ENCODE measurements at places on chromosomes 11 and 22. TPM values are rescaled to one million over a fixed set of nuclear protein-coding genes. Genes with fewer than 3 reads are reported as not detected.

Gene TRMU
- total RNA-seq = 71.8 TPM

Gene AMPD3
- 9.7 TPM for total RNA-seq

Gene C22orf23
- total RNA-seq = not detected

Gene TRIM3
- total RNA-seq = 30.0 TPM

Gene NPTXR
- total RNA-seq = 0.82 TPM

Gene MAJIN
- not detected for total RNA-seq

Gene OR52B4
- total RNA-seq = not detected

Gene C22orf42
- total RNA-seq = not detected

Gene FOLR1
- total RNA-seq = not detected

Gene SLC22A6
- not detected for total RNA-seq

Gene ZP1
- not detected for total RNA-seq

Gene HBE1
- not detected for total RNA-seq

Gene OR2D2
- total RNA-seq = 0.40 TPM

Gene BTG4
- not detected for total RNA-seq

Gene SYVN1
- total RNA-seq = 64.3 TPM

GRCh38 chr11:3201677-3202181 is 16.9 kb downstream of the MRGPRG start:
- no peak for DNase-seq

DNA sequence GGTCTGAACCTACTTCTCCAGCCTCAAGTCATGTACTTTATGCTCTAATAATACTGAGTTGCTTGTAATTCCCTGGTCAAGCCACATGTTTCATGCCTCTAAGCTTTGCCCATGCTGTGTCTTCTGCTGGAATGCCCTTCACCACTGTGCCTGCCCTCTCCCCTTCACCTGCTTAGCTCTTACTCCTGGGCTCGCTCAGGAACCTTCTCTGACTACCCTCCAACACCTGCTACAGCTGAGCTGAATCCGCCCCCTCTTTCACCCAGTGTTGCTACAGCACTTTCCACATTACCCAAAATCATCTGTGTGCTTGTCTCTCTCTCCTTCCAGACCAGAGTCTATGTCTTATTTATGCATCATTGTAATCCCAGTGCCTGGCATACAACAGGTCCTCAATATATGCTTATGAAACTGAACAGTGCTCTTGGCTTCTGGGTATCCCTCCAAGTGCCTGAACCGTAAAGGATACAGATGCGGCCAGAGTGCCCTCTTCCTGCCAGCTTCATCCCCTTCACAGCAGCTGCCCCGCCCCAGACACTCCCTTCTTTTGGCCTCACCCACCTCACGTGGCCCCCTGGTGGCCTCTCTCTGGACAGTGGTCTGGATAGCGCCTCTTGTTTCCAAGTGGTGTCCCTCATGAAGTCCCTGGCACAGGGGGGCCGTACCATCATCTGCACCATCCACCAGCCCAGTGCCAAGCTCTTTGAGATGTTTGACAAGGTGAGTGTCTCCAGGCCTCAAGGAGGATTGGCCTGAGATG is 7.1 kb downstream of the ABCG4 start:
- DNase-seq = peak; percentile 41

GRCh38 chr11:113014262-113015097 is 53.3 kb downstream of the NCAM1 start:
- no peak for DNase-seq

GRCh38 chr11:47906066-47906465 is 57.9 kb upstream of the NUP160 start:
- no peak for DNase-seq

GRCh38 chr22:29089507-29089906 is 16.7 kb downstream of the KREMEN1 start:
- no peak for DNase-seq

DNA sequence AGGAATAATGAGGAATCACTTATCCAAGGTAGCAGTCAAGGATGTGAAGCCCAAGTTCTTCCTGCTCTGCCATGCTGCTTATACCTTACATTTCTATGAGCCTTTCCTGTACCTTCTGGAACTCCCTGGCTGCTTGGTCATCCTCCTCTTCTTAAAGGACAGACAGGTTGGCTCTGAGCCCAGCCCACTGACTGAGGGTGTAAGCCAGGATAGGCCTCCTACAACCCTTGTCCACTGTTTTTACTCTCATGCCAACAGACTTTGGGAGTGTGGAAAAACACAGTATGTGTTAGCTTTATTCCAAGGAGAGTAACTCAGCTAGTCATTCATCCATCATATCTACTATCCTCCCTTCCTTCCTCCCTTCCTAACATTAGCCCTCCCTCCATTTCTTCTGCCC is 47.5 kb downstream of the IRAG1 start:
- no peak for DNase-seq

GRCh38 chr11:6431861-6432260 is 8.9 kb downstream of the HPX start:
- DNase-seq = no peak

DNA sequence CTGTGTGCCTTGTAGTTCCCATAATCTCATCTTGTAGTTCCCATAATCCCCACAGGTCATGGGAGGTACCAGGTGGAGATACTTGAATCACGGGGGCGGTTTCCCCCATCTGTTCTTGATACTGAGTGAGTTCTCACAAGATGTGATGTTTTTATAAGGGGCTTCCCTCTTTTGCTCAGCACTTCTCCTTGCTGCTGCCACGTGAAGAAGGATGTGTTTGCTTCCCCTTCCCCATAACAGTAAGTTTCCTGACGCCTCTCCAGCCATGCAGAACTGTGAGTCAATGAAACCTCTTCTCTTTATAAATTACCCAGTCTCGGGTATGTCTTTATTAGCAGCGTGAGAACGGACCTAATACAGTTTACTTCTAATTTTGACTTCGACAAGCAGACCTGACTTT is 14.0 kb upstream of the SMIM38 start:
- no peak for DNase-seq

GRCh38 chr11:119094816-119095065 is 6.9 kb downstream of the DPAGT1 start:
- peak; percentile 80 for DNase-seq

DNA sequence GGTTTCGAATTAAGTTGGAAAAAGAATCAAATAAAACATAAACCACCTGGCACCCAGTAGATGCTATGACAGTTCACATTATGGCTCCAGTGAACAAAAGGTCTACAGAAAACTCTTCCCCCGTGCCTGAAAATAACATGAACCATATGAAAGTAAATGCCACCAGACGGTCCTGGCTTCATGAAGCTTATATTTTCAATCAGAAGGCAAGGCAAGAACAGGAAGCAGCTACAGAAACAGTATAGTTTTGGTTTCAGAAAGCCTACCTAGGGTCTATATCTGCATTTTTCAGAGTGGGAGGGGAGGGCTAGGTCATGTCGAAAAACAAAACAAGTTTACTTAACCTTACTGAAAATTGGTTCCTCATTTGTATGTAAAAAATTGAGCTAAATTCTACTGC is 9.8 kb downstream of the RAB30 start:
- DNase-seq = no peak

DNA sequence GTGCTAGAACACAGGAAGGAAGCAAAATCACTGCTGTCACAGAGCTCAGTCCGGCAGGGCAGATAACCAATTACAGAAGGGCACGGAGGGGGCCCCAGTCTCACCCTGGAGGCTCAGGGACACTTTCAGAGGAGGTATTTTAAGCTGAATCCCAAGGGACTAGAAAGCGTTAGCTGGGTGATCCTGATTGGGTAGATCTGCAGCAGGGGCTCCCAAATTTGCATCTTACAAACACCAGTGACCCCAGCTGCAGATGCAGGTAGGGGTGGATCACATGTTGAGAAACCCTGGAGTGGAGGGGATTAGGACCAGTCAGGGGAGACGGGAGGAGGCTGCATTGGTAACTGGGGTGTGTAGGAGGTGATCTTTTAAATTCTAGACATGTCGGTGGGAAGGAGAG is 91.4 kb downstream of the CSNK2A3 start:
- DNase-seq = no peak

- no peak for DNase-seq
Measured at GRCh38 chr11:34706709-34707461, 86.0 kb downstream of the EHF start.

DNA sequence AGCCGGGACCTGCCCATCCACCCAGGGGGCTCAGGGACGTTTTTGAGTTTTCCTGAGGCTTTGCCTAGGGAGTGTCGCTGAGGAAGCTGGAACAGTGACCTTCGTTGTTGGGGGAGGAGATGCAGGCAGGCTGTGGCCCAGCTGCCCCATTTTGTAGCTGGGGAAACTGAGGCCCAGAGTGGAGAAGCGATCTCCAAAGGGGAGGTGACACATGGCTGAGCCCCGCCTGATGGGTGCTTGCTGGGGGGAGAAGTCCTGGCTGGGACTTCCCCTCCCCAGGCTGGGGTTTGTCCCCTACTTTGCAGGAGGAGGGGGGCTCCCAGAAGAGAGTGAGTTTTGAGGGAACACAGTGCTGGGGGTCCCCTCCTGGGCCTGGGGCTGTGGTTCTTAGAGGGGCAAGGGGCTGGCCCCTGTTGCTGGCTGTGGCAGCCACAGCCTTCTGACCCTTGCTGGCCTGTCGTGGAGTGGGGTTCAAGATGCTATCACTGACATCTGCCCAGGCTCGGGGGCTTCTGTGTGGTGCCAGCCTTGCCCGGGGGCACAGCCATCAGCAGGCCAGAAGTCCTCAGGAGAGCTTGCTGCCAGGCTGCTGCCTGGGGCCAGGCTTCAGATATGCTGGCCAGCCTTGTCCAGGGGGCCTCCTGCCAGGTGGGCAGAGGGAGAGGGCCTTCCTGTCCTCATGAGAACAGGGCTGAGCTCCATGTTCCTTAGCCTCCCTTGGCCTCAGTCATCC is 21.4 kb downstream of the KCNQ1 start:
- peak; percentile 12 for DNase-seq

GRCh38 chr11:100939571-100939970 is 190.0 kb downstream of the PGR start:
- no peak for DNase-seq

DNA sequence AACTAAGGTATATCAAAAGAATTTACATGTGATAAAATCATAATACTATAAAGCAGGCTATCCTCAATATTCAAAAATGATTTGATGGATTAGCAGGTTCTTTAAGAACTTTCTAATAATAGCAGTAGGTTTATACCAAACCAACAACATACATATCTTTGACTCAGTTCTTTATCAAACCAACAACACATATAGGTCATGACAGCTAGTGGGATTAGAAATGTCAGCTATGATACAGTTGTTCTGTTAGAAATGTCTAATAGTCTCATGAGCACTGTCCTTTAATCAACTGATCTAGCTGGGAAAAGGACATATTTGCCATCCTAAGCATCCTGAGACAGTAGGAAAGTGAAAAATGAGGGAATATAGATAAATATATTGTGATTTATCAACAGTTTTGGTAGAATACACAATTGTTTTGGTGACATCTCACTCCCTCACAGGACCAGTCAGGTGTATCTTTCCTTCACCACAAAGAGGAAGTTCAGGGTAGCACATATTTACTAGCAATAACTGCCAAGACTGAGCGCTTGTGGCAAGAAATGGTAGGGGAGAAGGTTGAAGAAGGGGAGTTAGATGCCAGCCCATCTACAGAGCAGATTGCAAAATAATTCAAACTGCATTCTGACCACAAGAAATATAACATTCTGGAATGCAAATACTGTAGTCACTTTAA is 90.8 kb upstream of the APOA1 start:
- DNase-seq = no peak

GRCh38 chr11:59144096-59144495 is 1.4 kb downstream of the FAM111A start:
- DNase-seq = no peak

- DNase-seq = no peak
Measured at GRCh38 chr11:36333897-36334296, 37.8 kb downstream of the PRR5L start.

GRCh38 chr22:50339945-50340879 is 2.9 kb upstream of the PPP6R2 start:
- DNase-seq = no peak

DNA sequence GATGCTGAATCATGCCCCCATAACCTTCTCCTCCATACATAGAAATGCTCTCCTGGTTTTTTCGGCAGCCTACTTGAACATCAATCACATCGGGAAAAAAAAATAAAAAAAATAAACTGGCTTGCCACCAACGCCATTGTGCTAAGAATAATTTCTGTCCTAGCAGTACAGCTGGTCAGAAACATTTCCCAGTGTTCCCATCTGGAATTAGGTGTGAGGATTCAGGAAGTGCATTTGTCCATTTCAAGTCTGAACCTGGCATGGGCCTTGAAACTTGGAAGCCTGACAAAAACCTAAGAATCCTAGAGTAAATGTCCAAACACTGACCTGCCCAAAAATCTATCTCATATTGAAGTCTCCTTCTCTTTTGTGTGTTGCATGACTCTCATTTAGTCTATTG is 16.6 kb upstream of the NAV2 start:
- no peak for DNase-seq

DNA sequence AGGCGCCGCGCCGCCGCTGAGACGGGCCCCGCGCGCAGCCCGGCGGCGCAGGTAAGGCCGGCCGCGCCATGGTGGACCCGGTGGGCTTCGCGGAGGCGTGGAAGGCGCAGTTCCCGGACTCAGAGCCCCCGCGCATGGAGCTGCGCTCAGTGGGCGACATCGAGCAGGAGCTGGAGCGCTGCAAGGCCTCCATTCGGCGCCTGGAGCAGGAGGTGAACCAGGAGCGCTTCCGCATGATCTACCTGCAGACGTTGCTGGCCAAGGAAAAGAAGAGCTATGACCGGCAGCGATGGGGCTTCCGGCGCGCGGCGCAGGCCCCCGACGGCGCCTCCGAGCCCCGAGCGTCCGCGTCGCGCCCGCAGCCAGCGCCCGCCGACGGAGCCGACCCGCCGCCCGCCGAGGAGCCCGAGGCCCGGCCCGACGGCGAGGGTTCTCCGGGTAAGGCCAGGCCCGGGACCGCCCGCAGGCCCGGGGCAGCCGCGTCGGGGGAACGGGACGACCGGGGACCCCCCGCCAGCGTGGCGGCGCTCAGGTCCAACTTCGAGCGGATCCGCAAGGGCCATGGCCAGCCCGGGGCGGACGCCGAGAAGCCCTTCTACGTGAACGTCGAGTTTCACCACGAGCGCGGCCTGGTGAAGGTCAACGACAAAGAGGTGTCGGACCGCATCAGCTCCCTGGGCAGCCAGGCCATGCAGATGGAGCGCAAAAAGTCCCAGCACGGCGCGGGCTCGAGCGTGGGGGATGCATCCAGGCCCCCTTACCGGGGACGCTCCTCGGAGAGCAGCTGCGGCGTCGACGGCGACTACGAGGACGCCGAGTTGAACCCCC is 798 bp downstream of the BCR start:
- DNase-seq = no peak

DNA sequence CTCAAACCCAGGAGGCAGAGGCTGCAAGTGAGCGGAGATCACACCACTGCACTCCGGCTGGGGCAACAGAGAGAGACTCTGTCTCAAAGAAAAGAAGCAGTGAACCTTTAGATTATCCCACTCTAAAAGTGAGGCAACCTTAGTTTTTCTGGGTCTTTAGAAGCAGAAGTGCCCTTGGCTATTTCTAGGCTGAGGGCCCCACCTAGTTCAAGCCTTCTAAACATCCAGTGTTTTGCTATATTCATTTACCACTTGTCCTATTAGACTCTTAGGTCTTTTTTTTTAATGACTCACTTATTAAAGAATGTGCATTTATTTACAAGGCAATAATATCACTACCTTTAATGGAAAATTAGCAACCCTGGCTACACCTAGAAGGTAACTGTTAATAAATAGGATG is 16.7 kb upstream of the EHF start:
- DNase-seq = no peak
